ENCODE measurements at places on chromosomes 4 and X.
A peak's percentile ranks its signal among the peaks of the same experiment; 100 is the strongest.

- DNase-seq = no peak
Observed at GRCh38 chr4:88779431-88779830, 81.8 kb upstream of the NAP1L5 start.

DNA sequence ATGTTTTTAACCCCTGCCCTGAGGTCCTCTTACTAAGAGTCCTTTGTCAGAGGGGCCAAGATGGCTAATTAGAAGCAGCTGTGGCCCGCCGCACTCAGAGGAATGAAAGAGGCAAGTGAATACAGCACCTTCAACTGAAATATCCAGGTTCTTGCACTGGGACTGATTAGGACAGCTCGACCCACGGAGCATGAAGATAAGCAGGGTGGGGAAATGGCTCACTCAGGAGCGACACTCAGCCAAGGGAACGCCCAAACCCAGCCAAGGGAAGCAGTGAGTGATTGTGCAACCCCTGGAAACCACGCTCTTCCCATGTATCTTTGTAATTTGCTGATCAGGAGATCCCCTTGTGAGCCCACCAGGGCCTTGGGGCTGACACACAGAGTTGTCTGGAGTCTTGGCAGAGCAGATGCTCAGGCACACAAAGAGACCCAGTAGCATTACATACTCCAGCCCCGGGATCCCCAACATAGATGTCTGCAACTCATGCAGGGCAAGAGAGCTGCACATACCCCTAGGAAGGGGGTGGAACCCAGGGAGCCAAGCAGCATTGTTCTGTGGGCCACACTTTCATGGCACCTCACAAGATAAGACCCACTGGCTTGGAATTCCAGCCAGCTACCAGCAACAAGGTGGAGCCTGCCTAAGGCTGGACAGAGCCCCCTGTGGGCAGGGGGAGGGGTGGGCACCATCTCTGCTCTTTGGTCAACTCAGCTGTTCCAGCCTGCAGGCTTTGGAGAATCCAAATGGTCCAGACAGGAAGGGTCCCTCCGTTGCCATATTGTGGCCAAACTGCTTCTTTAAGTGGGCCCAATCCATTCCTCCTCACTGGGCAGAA, 23.3 kb downstream of the F8A3 start:
- DNase-seq = no peak

DNA sequence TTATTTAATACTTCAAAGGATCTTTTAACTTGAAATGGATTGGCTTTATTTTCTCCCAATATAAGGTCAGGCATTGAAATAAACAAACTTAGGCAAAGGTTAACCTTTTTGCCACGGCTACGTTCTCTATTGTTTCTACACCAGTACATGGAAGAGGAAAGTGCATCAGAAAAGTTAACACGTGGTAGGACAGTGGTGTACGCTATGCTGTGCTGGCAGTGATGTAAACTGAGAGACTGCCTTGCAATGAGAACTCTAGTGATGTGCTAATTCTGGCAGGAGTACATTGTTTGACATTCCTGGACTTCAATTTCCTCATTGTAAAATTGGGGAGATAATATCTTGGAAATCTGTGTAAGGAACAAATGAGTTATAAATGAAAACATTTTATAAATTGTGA, 208.2 kb downstream of the TMA16 start:
- DNase-seq = no peak

GRCh38 chr4:186826846-186827533, 103.3 kb upstream of the FAT1 start:
- DNase-seq = no peak

GRCh38 chr4:162700358-162700757, 466.3 kb downstream of the NAF1 start:
- no peak for DNase-seq

DNA sequence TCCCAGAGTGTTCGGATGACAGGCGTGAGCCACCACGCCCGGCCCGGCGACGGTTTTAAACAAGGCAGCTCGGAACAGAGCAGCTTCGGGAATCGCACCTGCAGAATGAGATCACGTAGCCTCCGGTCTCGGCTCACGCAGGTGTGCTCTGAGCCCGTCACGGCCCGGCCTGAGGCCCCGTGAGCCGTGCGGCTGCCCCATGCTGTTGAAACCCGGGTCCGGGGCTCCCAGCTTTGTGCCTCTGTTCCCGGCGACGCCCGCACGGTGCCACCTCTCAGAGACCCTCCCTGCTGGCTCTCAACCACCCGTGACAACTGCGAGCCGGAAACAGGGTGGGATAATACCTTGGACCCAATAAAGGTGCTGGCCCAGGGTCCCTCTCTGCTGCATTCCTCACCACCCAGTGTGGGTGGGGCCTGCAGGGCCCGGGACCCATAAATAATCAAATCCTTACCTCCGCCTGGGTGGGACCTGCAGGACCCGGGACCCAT, 13.4 kb upstream of the PLCXD1 start:
- peak; percentile 74 for DNase-seq

- no peak for DNase-seq
Observed at GRCh38 chrX:31245714-31246113, 173.9 kb upstream of the FTHL17 start.

- DNase-seq = no peak
Observed at GRCh38 chr4:17613761-17614415, 553 bp upstream of the MED28 start.
